Osteoblast (primary cell): ENCODE measurements at places on chromosomes 1 and 21. TPM values are rescaled to one million over a fixed set of nuclear protein-coding genes. Genes with fewer than 3 reads are reported as not detected.

- DNase-seq: no peak
These were observed 15.1 kb upstream of the MAB21L3 start for GRCh38 chr1:116096013-116096618.

- DNase-seq: peak; percentile 72
These were observed 16.6 kb downstream of the HIVEP3 start for GRCh38 chr1:41902159-41902577.

DNA sequence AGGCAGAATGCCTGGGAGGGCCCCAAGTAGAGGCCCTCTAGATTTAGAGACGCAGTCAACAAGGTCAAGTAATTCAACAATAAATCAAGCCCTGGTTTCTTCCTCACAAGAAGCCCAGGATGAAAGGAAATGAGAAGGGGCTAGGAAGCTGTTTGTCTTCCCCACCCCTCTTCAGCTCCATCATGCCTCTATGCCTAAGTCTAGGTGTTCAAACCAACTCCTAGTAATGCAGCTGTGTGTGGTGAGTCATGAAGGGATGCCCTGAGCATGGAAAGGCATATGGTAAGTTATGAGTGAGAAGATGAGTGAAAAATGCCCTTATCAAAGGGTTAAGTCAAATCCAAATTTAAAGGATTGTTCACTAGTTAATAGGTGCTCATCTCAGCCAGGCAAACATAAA is 339.5 kb downstream of the KCNH1 start:
- no peak for DNase-seq

- DNase-seq: no peak
These were observed 77.1 kb downstream of the XCL2 start for GRCh38 chr1:168466714-168467131.

- DNase-seq: no peak
These were observed 42.6 kb downstream of the KCNJ6 start for GRCh38 chr21:37873655-37874054.

GRCh38 chr1:179747611-179748010 is 4.5 kb downstream of the FAM163A start:
- no peak for DNase-seq

DNA sequence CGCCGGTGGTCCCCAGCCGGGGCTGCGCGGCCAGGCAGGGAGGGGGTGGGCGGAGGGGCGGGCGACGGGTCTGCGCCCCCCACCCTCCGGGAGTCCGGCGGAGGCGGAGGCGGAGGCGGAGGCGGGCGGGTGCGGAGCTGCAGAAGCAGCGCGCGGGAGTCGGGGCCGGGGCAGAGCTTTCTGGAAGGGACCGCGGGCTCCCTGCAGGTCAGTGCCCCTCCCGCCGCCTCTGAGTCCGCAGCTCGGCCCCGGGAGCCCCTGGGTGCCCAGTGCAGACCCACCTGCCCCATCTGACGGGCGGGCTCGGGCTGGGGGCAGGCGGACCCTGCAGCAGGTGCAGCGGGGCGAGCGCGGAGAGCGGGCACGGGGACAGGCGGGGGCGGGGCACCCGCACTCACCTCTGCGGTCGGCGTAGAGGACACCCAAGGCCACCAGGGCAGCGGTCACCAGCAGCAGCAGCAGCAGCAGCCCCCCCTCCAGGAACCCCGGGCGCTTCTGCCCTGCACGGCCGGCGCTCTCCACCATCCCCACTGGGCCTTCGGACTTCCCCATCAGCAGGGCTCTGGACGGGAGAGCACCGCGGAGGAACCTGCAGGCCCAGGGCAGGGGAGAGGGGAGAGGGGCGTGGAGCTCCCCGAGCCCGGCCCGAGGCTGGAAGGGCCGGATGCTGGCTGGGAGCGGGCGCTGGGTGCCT is 3.7 kb downstream of the MMEL1 start:
- peak; percentile 63 for DNase-seq

DNA sequence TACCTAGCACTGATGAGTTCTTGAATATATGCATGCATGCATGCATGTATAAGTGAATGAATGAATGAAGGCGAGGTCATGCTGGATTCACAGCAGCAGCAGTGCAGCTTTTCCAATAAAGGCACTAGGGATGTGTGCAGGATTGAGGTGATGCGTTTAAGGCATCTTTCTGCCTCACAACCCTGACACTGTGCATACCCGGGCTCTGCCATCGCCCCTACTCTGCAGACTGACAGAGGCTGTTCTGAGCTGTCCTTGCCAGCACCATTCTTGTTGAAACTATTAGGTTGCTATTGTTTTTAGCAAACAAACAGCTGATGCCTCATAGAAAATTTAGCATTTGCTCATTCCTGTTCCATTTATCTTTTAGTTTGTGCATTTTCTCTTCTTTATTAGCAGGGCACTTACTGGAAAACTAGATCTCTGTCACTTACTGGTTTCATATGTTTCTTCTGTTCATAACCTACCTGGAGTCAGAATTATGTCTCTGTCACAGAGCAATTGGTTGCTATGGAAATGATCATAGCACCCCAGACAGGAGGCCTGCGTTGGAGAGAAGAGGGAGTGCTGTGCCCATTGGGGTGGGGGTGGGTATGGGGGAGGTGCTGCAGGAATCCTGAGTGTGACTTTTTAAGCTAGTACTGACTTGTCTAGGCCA is 79.0 kb downstream of the CD58 start:
- DNase-seq: no peak

DNA sequence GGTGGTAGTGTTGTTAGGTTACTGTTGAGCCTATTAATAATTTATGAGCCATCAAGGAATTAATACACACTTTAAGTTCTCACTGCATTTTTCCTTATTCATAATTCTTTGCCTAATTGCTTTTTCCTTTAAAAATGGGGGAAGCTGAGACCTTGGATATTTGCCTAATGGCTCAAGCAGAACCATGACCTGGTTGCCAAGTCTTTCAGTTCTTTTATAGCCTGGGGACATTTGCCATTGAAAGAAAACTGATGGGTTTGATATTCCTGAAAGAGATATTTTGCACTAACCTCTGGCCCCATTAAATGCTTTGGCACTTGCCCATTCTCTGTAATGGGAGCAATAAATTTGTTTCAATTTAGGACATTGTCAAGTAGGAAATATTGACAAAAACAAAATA is 18.5 kb upstream of the LRRC53 start:
- no peak for DNase-seq

DNA sequence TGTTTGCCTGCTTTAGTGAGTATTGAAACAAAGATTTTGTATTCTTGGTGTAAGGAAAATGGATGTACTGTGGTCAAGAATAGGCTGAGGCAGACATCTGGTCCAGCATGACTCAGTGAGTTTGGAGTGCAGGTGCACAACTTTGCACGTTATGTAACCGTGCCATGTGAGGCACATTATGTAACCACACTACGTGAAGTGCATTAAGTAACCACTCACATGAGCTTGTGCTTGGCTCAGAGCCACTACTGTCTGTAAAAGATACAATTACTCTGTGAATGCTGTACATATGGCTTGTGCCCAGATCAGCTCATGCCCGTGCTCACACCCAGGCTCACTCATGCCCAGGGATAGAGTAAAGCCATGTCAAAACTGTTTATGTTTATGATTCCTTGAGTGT is 216.8 kb downstream of the CTH start:
- no peak for DNase-seq

SELL gene
- under 0.01 TPM in 2 replicates for total RNA-seq

CDKN2C gene
- 18.9 and 34.4 TPM in 2 replicates for total RNA-seq

MANEAL gene
- 0.29 and 0.36 TPM in 2 replicates for total RNA-seq

CELF3 gene
- not detected in 2 replicates for total RNA-seq

ORC1 gene
- 0.72 and 1.2 TPM in 2 replicates for total RNA-seq

LCE1A gene
- not detected in 2 replicates for total RNA-seq

PCSK9 gene
- 3.5 and 6.5 TPM in 2 replicates for total RNA-seq
